Vein endothelial cell (primary cell): ENCODE measurements at places on chromosomes 11 and 22. TPM values are rescaled to one million over a fixed set of nuclear protein-coding genes. Genes with fewer than 3 reads are reported as not detected.

The KIAA1671 gene
- total RNA-seq: 66.3 and 67.3 TPM in 2 replicates

The KREMEN1 gene
- total RNA-seq: 0.65 and 0.67 TPM in 2 replicates

The PARVG gene
- total RNA-seq: under 0.01 and 0.33 TPM in 2 replicates

The TRIM51 gene
- not detected in 2 replicates for total RNA-seq
